ENCODE measurements at places on chromosomes 3 and 15.
A peak's percentile ranks its signal among the peaks of the same experiment; 100 is the strongest.

DNA sequence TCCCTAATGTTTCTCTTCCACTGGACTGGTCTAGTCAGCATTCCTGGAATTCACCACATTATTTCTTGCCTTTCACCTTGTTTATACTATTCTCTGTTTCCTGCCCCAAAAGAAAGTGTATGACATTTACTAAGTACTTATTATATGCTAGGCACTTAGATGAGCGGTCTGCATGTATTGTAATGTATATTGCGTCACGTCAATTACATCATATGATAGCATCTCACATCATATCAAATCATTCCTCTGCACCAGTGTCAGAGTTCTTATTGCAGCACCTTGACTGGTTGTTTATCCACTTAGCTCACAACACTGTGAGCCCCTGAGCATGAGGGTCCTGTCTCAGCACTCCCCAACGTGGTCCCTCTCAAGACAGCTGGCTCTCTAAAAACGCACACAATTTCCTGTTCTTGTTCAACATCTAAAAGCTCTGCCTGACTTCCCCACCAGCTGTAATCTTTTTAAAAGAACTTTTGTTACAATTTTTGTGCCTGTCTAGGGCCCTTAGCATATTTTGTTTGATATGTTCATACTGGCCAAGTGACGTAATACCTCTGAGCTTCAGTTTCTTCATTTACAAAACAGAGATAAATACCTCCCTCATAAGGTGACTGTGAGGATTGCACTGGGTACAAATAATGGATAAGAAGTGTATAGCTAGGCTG lies 58.8 kb downstream of the ARHGAP31 start:
- no peak for DNase-seq

GRCh38 chr3:38001456-38002081 lies 11.0 kb downstream of the VILL start:
- DNase-seq: peak; percentile 88

DNA sequence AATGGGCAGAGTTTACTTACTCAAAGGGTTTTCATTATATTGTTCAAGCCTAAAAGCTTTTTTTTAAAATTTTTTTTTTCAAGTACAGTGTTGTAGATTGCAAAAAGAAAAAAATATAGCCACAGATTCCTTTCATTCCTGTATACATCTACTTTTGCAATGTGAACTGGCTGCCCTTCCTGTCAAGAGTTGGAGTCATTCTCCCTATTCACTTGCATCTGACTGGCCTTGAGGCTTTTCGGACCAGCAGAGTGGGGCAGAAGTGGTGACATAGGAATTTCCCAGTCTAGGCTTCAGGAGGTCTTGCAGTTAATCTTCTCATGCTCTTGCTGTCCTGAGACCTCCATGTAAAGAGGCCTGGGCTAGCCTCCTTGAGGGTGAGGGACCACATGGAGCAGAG lies 218.3 kb upstream of the CFAP20DC start:
- no peak for DNase-seq

DNA sequence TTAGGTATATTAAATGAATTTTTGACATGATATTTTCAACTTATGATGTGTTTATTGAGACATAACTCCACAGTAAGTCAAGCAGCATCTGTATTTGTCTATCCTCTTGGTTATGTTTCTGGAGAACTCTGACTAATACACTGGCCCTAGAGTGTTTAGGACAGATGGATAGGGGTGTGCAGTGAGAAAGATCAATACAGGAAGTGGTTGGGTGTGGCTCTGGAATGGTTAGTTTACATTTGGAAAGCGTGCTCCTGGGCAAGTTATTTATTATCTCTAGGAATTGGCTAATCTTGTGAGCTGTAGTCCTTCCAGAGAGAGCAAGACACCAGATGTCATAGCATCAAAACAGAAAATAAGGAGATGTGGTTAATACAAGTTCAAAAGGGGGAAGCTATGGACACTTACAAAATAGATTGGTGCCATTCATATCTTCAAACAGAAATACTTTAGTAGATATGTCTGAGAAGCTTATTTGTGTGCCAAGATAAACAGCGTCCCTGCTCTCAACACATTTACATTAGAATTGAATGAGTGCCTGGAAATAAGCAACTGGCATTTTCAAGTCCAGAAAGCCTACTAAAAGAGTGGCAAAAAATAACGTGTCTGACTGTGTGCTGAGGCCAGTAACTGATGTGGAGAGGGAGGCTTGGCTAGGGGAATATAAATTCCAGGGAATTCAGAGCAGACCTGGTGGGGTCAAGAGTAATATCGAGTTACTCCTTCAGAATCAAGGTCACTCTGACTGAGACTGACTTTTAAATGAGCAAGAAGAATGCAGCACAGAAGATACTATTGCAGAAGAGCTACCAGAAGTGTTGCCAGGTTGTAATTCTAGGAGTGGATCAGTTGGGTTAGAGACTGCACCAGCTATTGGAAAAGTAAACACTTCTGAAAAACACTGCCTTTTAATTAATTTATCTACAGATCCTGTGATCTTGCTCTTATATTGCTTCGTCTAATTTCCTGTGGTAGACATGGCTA lies 33.4 kb upstream of the PLAAT1 start:
- DNase-seq: no peak

- no peak for DNase-seq
Observed at GRCh38 chr3:38984731-38985130, 67.0 kb downstream of the SCN11A start.

- no peak for DNase-seq
Observed at GRCh38 chr3:76039431-76039830, 254.1 kb upstream of the ZNF717 start.

- DNase-seq: peak; percentile 17
Observed at GRCh38 chr3:43031889-43032545, 52.9 kb downstream of the GASK1A start.

DNA sequence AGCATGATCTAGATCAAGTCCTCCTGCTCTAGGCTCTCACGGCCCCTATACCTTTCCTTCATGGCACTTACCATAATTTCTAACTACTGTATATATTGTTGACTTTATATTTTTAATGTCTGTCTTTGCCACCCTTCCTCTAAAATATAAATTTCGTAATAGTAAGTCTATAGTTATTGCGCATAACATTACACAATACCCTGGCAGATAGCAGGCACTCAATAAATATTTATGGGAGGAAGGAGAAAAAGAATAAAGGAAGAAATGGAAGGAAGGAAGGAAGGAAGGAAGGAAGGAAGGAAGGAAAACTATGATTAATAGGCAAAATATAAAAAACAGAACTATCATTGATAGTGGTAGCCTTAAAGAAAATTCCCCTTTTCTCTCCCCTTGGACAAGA lies 190.3 kb upstream of the LMCD1 start:
- DNase-seq: no peak

DNA sequence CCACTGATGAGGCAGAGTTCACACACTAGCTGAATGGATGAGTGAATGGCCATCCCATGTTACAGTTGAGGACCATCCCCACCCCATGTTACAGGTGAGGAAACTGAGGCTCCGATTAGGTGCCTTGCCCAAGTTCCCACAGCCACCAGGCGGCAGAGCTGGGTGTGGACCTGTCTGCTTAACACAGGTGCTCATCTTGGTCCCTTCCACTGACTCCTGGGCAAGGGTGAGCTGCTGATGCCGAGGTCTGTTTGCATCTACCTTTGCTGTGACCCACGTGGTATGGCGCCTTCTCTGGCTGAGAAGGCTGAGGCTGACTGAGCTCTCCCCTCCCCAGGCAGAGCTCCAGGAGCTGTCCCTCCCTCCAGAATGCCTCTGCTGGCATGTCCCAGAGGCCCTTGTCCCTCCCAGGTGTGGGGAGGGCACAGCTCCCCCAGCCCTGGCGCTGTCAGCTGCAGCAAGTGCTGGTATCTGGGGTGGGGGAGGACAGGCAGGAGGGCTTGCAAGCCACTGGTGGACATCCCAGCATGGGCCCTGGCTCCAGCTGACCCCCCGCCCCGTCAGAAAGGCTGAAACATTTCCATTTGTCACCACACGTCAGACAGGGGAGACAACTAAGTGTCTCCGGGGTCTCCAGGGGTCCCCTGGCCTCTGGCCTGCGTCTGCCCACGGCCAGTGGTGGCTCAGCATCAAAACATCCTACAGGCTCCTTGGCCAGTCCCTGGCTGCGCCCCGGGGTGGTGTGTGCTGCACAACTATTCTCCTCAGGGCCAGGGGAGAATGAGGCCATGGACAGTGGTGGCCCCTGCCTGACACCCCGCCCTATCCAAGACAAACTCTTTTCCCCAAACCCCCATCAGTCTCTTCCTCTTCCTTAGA lies 105.4 kb downstream of the ADCY5 start:
- peak; percentile 52 for DNase-seq

- DNase-seq: no peak
Observed at GRCh38 chr3:13495351-13495813, 15.3 kb downstream of the HDAC11 start.

DNA sequence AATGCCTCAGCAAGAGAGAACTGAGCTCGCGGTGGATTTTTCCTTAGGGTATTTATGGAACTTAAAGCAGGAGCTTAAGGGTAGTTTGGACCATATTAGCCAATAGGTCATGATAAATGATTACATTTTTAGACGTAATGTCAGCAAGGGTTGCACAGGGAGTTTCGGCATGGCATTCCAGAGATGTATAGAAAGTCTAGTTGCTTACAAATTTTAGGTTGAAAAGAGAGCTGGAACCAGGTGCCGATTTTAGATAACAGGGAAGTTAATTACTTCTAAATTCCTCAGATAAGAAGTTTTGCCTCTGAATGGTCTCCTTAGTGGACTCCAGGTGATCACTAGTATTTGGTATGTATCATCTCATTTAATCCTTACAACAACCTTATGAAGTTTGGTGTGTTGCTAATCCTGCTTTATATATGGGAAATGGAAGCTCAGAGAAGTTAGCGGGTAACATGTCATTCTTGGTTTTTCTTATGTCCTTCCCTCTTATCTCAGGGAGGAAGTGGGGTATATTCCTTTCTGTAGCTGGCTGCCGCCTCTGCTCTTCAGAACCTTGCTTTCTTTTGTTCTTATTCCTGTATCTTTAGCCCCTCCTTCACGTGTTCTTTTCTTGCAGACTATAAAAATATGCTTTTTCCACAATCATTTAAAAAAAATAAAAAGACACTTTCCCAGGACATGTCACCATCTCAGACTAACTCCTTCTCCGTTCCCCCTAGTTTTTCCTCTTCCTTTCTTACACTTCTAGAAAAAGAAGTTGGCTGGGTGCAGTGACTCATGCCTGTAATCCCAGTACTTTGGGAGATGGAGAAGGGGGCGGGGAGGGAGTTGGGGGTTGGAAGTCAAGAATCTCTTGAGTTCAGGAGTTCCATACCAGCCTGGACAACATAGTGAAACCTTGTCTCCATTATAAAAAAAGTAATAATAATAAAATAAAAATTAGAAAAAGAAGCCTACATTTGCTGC lies 25.7 kb downstream of the IQGAP1 start:
- DNase-seq: no peak

DNA sequence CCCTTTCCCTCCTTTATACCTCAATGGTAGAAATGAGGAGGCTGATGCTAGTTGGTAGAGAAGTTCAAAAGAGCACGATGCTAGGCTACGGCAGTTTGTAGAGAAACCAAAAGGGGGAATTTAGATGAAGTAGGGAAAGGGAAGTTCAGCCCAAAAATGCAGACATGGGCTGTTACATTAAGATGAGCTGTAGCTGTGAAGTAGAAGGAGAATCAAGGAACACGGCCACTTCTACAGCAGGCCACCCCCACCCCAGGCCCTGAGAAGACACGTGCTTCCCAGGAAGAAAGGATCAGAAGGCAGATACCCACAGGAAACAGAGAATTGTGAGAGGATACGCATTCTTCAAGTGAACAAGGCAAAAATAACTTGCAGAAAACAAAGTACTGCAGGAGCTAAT lies 2.1 kb upstream of the PARP14 start:
- no peak for DNase-seq

- no peak for DNase-seq
Observed at GRCh38 chr15:70125605-70126004, 27.9 kb upstream of the TLE3 start.

DNA sequence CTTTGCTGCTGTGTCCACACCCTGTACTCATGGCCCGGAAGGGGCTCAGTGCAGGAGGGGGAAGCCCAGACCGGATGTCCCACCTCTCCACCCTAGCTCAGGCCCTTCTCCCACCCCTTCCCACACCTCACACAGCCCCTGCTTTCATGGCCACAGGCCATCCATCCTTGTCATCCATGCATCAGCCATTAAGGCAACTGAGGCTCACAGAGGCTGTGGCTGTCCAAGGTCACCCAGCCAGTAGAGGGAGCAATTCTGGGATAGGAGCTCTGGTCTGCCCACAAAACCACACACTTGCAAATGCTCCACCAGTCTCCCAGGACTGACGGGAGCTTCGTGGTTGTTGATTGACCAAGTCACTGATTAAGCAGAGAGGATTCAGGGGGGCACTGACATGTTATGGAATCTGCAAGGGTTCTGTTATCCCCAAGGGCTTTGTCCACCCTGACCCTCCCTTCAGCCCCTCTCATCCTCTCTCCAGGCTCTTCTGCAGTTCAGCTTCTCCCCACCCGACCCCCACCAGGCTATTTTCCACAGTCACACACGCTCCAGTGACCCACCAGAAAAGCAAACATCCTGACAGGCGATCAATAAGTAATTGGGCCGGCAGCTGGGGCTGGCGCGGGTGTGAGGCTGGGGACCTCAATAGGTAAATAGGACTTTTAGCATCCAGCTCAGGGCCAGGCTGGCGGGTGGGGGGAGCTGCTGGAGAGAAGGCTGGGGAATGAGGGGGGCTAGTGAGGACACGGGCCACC lies 15.1 kb downstream of the LINGO1 start:
- DNase-seq: peak; percentile 82

DNA sequence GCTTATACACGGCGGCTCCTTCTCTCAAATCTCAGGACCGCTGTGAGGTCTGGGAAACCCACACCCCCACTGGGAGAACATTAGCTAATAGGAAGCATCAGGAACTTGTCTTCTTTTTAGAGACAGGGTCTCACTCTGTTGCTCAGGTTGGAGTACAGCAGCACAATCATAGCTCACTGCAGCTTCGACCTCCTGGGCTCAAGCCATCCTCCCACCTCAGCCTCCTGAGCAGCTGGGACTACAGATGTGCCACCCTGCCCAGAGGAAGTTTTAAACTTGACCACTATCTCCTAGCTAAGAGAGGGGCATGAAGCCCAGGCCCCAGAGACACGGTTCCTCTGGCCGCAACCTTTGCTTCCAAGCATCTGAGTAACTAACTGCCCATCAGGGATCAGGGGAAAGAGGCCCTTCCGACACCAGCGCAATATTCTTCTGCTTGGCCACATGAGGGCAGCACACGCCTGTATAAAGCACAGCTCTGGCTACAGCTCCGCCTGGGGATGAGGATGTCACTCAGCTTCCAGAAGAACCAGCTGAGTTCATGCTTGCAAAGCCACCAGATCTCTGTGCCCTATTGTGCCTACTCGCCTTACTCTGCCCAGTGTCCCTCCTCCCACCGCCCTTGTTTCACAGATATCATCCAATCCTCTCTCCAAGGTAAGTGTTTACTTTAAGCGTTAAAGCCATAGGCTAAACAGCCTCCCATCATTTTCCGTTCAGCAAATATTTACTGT lies 57.6 kb upstream of the SLC6A11 start:
- DNase-seq: peak; percentile 87

Data from endodermal cell (in vitro differentiated cells).